GM03348 (cell line): ENCODE measurements at places on chromosomes 12 and 14.
A peak's percentile ranks its signal among the peaks of the same experiment; 100 is the strongest.

DNA sequence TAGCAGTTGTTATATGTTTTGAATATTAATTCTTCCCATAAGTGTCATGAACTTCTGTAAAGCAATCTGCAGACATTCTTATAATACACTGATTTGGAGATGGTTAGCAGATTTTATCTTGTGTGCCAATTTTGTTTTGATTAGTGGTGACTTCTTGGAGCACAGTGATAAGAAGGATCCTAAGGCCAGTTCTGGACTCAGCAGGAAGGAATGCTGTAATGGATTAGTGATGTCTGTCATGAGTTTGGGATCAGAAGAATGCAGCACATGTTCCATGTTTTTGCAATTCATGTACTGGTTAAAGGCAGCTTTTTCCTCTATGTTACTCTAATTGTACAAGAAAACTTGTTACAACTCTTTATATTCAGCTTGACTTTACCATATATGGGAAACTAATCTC lies 91.5 kb downstream of the UNC79 start:
- no peak for DNase-seq

DNA sequence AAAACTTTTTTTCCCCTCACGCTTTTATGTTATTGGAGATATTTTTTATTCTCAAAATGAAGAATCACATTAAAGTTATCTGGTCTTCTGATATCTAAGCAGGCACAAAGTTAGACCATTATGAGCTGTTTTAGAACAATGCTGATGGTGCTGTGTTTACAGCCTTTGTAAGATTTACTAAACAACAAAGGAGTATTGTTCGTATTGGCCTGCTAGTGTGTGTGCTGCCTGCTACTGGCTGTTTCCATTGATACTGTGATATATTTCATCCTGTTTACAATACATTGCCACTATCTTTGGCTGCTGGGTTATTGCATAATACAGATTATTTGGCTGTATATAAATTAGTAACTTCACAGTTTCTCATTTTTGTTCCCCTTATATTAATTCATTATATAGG lies 220.8 kb downstream of the ITPR2 start:
- no peak for DNase-seq

- peak; percentile 68 for DNase-seq
These were observed 50.6 kb upstream of the FUT8 start for GRCh38 chr14:65361920-65362319.

DNA sequence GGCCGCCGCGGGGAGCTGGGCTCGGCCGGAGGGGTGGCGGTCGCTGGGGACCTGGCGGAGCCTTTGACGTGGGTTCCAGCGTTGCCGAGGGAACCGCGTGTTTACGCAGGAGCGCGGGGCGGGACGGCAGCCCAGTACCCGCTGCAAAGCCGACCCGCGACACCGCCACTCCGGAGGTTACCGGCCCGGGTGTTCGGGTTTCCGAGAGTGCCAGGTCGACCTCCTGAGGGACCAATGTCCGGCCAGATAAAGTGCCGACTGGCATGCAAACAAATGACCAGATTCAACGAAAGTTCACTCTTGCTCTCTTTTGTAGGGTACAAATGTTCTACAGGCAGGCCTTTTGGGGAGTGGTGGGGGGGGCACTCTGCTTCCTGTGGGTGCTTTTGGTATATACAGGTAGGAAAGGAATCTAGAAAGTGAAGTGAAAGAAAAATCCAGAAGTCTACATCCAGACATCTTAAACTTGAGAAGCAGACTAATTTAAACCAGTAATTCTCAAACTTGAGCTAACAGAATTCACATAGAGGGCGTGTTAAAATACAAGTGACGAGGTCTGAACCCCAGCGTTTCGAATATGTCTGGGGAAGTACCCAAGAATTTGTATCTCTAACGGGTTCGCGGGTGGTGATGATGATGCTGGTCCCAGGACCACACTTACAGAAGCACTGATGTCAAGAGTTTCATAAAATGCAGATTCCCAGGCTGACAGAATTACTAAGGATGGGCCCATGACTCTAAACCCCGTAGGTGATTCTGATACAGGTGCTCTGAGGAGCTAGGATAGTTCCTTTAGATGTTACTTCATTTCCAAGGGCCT lies at the start of gene GPR135:
GPR135 (minus strand) TSS at position 65 of the 820 bp plus-strand sequence. CDS start 154 bp downstream, outside the sequence.
- no peak for DNase-seq
